ENCODE measurements at places on chromosomes 11 and 22. TPM values are rescaled to one million over a fixed set of nuclear protein-coding genes. Genes with fewer than 3 reads are reported as not detected.

Gene APOL1
- total RNA-seq: 16.8 TPM

DNA sequence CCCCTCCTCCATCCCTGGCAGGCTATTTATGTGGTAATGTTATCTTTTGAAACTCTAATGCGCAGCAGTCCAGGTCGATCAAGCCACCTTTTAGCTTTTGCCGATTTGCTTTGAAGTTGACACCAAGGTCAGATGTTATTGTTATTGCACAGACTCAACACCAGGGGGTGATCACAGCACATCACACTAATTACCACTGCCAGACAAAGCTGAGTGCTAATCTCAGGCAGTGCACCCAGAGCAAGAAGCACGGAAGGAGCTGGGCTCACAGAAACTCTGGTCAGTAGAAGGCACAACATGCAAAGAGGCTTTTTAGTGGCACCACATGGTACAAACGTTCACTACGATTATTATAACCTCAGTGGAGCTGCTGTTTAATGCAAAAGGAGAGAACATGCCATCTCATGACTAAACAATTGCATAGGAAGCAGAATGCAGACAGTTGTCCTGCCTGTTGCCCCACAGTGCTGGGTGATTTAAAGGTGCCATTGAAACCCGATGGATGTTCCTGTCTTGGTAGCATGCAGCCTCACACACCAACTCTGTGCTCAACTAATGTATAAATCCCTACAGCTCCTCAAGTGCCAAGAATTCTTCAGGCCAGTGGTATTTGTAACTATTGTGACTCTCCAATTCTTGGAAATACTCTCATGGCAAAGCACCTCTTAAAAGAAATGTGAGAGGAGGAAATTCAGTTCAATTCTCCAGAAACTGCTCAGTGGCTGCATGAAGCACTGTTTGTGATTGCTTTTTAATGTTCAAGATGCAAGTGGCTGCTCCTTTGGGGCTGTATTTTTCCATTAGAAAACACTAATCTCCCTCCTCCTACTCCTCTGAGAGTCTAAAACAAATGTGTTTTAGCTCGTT, 353.9 kb upstream of the DDI1 start:
- DNase-seq: peak; percentile 29

DNA sequence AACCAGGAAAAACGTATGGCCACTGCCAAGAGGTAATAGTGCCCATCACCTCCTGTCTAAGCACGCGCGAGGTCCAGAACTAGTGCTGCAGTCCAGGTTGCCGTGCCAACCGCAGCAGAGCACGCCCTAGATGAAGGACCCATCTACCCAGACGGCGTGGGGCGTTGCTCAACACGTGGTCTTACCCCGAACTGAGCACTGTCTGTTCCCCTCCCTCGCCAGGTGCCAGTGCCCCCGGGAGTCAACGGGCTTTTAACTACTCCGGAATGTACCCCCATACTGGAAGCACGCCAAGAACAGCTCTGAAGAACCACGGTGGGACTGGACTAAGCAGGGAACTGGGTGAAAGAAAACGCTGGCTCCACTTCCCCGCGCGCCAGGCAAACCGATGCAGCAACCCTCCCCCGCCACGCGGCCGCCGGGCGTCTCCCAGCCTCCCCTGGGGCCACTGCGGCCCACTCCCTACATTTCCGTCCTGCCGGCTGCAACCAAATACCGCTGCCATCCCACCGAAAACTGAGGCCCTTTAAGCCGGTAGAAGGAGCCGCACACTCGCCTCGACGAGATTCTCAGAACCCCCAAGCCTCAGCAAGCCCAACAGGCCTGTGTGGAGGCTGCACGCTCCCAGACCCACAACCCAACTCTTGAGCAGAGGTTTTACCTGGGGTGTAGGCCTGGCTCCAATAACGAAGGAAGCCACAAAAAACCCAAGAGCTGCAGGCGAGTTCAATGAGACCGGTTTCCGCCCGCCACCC, at the start of gene HSPA8:
HSPA8 (minus strand) TSS at position 734 of the 755 bp plus-strand sequence. CDS start 812 bp downstream, outside the sequence.
- peak; percentile 53 for DNase-seq

DNA sequence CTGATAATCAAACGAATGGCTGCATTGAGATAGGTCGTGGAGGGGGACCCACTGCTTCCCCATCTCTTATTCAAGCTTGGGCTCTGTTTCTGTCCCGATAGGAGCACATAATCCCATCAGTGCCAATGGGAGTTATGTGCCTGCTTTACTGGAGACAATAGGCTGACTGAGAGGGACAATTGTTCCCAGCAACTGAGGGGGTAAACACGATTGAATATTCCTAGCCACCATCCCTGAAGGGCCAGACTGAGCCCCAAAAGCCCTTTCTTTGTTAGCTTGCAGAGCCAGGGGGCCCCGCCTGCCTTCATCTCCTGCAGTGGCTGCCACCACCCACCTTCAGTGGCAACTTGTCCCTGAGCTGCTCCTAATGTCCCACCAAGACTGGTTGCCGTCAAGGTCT, 172.8 kb upstream of the NAV2 start:
- no peak for DNase-seq

Gene DERL3
- total RNA-seq: not detected

DNA sequence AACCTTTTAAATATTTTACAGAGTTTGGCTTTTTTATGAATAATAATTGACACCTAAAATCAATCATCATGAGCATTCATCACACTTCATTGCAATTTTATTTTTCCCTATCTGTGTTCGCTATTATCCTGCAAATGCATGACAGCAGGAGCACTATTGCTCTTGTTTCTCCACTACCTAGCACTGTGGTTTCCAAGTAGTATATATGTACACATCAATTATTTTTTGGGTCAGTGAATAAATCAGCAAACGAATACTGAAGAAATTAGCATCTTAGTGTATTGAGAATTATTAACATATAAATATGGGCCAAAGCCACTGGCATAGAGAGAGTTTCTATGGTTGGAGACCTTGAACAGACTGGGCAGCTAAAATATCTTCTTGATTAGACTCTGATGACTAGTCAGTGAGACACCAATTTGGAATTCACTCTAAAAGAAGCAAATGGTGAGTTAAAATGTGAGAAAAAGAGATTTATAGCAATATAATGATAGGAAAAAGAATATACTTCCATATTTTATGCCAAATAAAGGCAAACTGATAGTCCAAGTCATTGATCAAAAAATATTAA, 731.1 kb upstream of the LUZP2 start:
- no peak for DNase-seq

DNA sequence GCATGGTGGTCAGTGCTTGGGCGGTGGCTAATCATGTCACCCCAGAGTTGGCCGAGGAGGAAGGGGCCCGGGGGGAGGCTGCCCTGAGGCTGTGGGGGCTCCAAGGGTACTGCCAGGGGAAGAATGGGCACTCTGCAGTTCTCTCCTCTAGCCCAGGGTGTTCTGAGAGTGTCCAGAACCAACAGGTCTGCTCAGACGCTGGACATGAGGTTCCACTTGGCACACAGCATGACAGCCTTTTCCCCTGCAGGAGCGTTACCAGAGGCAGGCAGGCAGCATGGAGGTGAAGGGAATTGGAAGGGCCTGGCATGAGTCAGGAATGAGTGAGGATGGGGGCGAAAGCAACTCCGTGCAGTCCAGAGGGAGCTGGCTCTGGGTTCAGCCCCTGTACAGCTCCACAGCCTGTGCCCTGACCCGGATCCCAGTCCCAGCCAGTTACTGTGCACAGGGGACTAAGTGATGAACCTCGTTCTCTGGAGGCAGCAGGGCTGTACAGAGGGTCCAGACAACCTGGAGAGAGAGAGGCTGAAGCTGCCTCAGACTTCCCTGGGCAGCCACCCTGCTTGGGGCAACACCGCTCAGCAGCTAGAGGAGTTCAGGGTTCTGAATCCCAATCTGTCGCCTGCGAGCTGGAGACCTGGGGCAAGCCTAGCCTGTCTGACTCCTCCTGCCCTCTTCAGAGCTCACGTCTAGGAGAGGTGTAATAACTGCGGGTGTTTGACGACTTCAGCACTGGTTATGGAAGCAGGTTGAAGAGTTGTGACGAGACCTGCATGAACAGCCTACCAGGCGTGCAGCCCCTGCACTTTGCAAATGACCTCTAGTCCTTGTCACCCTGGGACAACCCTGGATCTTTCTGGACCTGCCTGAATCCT, 14.7 kb upstream of the TUB start:
- DNase-seq: no peak

- no peak for DNase-seq
These were observed 86.8 kb downstream of the KCNQ1OT1 start for GRCh38 chr11:2612884-2613571.

DNA sequence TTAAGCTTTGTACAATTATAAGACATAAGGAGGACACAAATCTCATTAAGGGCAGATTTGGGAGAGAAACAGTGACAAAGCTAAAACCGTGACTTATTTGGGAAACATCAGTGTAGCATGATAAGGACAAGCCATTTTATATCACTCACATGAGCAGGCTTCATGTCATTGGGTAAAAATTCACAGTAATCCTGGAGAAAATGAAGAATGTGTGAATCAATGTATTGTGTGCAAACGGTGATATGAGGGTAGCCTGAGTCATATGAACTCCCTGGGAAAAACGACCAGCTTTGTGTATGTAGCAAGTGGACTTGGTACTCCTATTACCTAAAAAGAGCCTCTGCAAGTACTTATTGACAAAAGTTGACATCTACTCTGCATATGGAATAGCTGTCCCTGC, 6.0 kb upstream of the TRIM34 start:
- DNase-seq: no peak

Gene SLC6A5
- total RNA-seq: not detected

Gene SSTR3
- not detected for total RNA-seq

GRCh38 chr11:126853732-126854131, 146.8 kb downstream of the KIRREL3 start:
- no peak for DNase-seq

Gene DKK3
- total RNA-seq: 446 TPM

DNA sequence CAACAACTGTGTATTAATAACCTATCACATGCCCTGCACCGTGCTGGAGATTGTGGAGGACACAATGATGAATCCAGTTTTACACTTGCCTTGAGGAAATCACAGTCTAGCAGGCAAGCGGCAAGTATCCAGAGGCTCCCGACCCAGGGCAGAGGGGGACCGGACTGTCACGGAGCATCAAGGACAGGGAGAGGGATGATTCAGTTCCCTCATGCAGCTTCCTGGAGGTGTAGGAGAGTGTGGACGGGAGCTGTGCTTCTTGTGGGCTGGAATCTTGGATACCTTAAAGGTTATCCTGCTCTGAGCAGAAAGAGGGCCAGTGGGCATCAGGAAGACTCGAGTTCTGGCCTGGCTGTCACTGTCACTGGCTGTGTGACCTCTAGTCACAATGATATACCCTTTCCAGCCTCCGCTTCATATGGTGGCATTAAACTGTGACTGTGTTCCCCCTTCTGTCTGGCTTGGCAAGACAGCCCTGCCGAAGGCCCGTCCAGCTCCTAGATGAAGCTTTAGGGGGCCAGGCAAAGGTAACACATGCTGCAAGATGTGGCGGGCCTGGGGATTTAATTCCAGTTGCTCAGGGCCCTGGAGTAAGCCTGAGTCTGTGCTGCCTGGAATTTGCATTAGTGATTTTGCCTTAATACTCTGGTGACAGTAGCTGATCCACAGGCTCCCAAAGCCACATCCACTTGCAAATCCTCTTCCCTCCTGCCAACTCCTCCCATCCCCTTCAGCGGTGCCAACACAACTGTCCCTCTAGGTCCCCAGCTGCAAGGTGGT, 162.8 kb downstream of the DSCAML1 start:
- no peak for DNase-seq

GRCh38 chr11:4418403-4418802, 24.9 kb upstream of the TRIM21 start:
- no peak for DNase-seq

- no peak for DNase-seq
These were observed 19.0 kb downstream of the CYTH4 start for GRCh38 chr22:37301144-37301830.

Gene MMP27
- total RNA-seq: not detected

Gene GRK3
- 12.9 TPM for total RNA-seq

DNA sequence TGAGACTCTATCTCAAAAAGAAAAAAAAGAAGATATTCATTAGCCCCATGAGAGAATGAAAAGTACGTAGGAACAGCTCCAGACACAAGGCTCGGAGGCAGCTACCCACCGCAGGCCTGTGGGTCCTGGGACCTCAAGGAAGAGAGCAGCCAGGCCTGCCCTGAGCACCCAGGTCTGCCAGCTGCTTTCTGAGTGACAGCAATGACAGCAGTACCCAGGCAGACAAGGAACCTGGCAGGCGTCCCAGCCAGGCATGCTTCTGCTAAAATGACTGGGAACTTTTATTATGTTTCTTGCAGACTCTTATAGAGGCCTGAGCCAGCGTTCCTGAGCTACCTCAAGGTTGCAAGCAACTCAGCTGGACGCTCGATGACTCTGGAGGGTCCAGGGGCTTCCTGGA, 31.6 kb downstream of the CPT1A start:
- no peak for DNase-seq

DNA sequence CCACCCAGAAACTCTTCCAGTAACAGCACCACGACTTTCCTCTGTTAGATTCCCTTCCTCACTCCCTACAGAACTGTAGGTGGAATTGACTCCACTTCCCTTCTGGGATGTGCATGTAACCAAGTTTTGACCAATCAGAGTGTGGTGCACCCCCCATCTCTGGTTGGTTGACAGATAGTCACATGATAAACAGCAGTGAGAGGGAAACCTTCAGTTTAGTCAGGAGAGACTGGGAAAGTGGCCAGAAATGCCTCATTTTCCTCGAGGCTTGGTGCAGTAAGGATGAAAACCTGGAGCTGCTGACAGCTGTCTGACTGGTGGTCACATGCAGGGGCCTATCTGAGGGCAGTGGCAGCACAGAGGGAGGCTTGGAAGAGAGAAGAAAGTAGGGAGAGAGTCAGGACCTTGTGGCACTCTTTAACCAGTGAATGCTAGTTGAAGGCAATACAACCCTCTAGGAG, 67.3 kb upstream of the GRK3 start:
- DNase-seq: no peak

GRCh38 chr22:35591714-35592417, 25.3 kb downstream of the MB start:
- DNase-seq: no peak

DNA sequence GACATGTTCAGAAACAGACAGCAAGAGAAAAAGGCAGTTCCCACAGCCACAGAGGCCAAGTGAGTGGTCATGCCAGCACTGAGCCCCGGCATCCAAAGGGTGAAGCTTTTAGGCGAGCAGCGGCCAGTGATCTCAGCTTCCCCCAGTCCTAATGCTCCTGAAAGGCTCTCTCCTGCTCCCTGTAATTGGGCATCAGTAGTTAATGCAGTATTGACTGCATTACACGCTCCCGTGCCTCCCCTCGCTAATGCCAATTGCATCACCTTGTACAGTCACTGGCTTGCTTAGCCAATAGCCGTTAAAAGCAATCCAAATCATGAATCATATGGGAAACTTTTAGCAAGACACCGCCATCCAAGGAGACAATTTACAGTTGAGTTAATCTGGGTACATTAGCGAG, 4.9 kb downstream of the LMO1 start:
- DNase-seq: no peak

Gene IFITM10
- total RNA-seq: 19.8 TPM
